Activated T-cell treated with anti-CD3 and anti-CD28 coated beads, Interleukin-2, amount 50 U/mL, for 24 hours (primary cell): ENCODE measurements at places on chromosomes 13 and 19.

DNA sequence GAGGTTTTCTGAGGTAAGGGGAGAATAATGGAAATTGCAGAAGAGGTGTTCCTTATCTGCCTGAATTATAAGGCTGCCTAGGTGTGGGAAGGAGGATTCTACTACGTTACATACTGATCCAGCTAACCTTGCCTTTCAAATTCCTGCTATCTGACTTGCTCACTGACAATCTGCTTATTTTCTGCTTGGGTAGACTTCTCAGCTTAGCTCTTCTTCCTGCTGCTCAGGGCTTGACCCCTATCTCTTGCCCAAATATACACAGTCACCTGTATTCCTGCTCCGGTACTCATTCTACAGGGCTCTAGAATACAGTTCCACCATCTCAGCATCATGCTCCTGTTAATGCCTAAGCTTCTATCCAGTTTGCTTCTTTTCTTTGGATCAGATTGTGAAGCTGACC is 1607.6 kb downstream of the OLFM4 start:
- no peak overlapping the region for H3K27ac ChIP-seq
- no peaks in the 10 kb centered on the region for H3K4me1 ChIP-seq
- no peak for DNase-seq
- no peaks in the 10 kb centered on the region for H3K27me3 ChIP-seq

DNA sequence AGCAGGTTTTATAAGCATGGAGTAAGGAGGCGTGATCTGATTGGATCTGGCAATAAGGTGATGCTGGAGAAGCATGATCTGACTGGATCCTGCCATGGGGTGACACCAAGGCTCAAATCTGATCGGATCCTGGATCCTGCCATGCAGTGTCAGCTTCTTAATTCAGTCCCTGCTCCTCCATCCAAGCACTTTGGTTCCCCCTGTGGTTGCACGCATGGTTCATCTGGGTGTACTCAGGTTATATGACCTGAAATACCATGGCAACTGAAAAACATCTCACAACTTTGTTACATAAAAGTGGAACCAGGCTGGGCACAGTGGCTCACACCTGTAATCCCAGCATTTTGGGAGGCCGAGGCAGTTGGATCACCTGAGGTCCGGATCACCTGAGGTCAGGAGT is 17.6 kb upstream of the KLK4 start:
- H3K27me3 ChIP-seq: peaks cover 63% of the 10 kb centered on the region
- no peak for DNase-seq
- no peak overlapping the region for H3K27ac ChIP-seq

DNA sequence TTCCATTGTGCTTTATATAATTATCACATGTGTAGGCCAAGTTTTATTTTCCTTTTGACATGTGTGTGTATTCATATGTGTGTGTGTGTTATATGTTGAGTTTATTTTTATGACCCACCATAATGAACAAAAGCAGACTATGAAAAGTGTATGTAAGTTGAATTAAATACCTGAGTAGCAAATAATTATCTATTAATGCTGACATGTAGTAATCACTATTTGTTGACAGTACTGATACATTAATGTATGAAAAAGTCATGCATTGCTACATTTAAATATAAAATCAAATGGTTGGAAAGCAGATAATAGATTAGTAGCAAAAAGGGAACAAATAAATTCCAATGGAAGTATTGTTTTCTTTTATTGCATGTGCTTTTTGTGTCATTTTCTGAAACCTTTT is 1948.5 kb upstream of the PCDH20 start:
- H3K27me3 ChIP-seq: no peaks in the 10 kb centered on the region
- no peak for DNase-seq
- no peaks in the 10 kb centered on the region for H3K4me1 ChIP-seq
- no peak overlapping the region for H3K27ac ChIP-seq
- no peaks in the 10 kb centered on the region for H3K36me3 ChIP-seq

DNA sequence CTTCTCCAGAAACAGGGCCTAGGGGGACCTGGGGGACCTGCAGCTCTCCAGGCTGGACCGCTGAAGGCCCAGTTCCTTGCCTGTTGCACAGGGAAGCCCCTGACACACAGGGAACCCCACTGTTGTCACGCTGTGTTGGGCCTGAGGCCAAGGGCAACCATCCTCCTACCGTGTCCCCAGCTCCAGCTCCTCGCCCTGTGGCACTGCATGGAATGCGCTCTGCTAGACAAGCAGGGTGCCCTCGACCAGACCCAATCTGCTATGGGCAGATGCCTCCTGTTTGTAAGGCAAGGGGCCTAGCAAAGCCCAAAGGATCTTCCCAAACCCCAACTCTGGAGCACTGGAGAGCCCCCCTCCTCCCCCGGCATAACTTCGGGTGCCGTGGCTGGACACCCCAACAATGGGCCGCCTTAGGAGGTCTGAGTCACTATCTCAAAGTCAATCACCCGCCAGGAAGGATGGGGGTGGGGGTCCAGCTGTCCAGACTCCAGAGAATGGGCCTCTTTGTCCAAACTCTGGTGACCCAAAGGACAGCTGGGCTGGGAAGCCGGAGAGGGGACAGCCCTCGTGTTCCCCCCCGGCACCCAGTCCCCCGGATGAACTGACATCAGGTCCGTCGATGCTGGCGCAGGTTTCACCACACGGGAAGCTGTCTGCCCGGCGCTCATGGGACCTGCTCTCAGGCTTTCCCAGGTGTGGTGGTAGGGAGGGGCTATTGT is 3.7 kb downstream of the BRSK1 start:
- no peak for DNase-seq
- H3K4me3 ChIP-seq: no peak overlapping the region
- H3K27me3 ChIP-seq: no peaks in the 10 kb centered on the region
- H3K4me1 ChIP-seq: peaks cover 14% of the 10 kb centered on the region
- H3K27ac ChIP-seq: no peak overlapping the region
- H3K36me3 ChIP-seq: no peaks in the 10 kb centered on the region

DNA sequence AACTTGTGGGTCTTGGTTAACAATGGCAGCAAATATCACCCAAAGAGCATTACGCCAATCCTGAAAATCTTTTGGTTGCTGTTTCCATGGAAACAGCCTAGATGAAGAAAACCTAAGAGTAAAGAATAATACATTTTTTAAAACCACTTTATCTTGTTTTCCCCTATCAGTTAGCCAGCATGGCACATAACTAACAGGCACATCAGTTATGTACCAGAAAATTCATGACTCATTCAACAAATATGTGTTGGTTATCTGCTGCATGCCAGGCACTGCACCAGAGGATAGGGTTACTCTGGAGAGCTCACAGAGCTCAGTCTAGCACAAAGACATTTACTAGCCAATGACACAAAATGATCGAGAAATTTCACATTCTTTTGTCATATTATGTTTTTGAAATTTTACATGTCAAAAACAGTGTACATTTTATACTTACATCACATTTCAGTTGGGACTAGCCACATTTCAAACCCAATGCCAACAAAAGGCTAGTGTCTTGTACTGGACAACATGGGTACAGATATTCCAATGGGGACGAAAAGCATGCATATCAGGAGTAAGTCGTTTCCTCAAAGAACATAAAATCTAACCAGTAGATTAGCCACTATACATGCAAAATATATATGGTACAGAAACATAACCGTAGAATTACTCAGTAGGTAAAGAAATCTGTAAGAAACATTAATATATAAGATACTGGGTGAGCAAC is 20.3 kb downstream of the LNX2 start:
- DNase-seq: no peak
- peaks cover 22% of the 10 kb centered on the region for H3K4me1 ChIP-seq
- no peak overlapping the region for H3K27ac ChIP-seq
- H3K4me3 ChIP-seq: no peak overlapping the region

DNA sequence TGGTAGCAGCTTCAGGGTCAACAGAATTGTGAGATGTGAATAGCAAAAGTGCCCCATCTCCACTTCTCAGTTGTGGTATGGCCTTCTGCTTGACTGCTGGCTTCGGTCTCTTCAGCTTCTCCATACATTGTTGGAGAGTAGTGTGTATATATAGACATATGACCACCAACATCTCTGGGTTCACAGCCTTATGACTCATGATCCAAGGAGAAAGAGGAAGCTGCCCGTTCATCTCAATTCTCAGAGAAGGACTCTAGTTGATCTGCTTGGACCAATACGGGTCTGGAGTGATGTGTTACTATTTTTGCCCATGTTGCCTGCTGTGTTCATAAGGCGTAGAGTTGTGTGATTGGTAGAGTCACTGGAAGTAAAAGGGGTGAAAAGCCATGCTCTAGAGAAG is 3.6 kb upstream of the COMMD6 start:
- peaks cover 19% of the 10 kb centered on the region for H3K4me1 ChIP-seq
- no peak overlapping the region for H3K27ac ChIP-seq
- DNase-seq: no peak
- H3K27me3 ChIP-seq: no peaks in the 10 kb centered on the region
- H3K4me3 ChIP-seq: no peak overlapping the region

DNA sequence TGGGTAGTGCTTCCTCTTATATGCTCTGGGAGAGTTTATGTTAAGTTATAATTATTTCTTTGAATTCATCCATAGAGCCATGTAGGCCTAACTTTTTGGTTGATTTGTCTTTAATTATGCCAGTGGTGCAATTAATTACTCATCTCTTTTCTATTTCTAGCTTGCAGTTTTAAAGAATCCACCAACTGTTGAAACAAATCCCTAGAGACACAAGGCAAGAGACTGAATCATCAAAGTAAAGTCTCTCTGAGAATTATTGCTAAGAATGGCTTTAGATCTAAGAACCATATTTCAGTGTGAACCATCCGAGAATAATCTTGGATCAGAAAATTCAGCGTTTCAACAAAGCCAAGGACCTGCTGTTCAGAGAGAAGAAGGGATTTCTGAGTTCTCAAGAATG is 5.9 kb upstream of the ZNF551 start:
- peaks cover 34% of the 10 kb centered on the region for H3K27me3 ChIP-seq
- H3K36me3 ChIP-seq: peaks cover 16% of the 10 kb centered on the region
- H3K27ac ChIP-seq: no peak overlapping the region
